ENCODE measurements at places on chromosomes 11 and 22.

DNA sequence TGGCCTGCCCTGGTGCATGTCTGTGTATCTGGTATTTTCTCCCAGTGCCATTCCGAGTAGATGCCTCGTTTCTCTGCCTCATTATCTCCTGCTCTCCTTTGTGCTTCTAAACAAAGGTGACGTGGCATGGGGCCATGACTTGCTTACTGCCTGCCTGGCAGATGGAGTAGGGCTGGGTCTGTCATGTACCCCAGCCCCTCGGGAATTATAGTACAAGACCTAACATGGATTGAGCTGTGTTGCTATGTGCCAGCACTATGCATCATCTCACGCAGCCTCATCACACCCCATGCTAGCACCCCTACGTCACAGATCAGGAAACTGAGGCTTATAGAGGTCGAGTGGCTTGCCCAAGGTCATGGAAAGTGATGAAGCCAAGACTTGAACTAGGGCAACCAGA lies 88.1 kb downstream of the GALNT18 start:
- no peak for DNase-seq

- DNase-seq, result no peak
These were observed 118.3 kb downstream of the VPREB1 start for GRCh38 chr22:22362936-22363335.

GRCh38 chr11:74347381-74347780 lies 35.9 kb upstream of the P4HA3 start:
- DNase-seq, result no peak

DNA sequence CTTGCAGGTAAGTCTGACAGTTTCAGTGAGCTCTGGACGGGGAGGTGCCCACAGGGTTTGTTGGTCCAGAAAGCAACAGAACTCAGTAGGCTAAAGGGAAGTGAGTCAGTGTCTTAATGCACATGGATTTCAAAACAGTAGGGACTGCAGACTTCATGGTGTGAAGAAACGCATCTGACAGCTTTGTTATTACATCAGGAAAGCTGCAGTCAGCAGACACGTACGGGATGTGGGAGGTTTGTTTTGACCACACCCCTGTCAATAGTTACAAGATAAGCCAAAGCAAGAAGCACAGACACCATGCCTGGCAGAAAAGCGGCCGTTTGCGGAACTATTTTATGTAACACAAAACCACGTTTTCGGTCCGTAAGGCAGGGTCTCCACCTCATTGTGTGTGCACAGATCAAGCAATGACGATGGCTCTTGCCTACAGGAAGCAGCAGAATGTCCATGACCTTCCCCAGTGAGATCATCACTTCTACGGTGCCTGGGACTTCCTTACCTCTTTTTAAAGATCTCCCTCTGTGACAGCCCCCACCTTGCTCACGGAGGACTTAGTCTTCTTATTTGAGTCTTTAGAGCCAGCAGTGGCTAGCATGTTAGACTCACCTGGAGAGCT lies 58.2 kb upstream of the FTH1 start:
- peak; percentile 97 for DNase-seq

DNA sequence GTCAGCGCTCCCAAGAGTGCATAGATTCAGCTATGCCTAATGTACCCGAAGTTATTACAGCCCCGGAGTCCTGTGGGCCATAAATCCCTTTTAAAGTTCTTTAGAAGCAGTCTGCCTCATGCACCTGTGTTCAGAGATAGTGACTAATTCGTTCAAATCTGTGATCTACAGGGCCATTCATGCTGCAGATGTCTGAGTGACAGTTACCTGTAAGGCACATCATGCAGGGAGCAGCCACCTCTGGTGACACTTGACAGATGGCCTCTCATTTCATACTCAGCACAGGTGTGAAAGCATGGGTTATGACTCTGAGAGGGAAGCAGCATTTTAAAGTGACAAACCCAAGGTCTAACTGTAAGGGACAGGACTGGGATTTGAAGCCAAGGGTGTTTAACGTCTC lies 2.4 kb upstream of the E2F8 start:
- no peak for DNase-seq

Measured in CD8-positive, alpha-beta T cell (primary cell).